Stimulated activated CD8-positive, alpha-beta memory T cell treated with anti-CD3 and anti-CD28 coated beads, Interleukin-4, amount 100 ng/mL, for 48 hours (primary cell): ENCODE measurements at places on chromosomes 6 and 20.

- no peak for DNase-seq
Observed at GRCh38 chr6:19160081-19160730, 677.0 kb upstream of the ID4 start.

GRCh38 chr6:157865249-157865648, 42.2 kb downstream of the SNX9 start:
- no peak for DNase-seq

GRCh38 chr20:17562804-17563305, 7.0 kb upstream of the DSTN start:
- DNase-seq = no peak

DNA sequence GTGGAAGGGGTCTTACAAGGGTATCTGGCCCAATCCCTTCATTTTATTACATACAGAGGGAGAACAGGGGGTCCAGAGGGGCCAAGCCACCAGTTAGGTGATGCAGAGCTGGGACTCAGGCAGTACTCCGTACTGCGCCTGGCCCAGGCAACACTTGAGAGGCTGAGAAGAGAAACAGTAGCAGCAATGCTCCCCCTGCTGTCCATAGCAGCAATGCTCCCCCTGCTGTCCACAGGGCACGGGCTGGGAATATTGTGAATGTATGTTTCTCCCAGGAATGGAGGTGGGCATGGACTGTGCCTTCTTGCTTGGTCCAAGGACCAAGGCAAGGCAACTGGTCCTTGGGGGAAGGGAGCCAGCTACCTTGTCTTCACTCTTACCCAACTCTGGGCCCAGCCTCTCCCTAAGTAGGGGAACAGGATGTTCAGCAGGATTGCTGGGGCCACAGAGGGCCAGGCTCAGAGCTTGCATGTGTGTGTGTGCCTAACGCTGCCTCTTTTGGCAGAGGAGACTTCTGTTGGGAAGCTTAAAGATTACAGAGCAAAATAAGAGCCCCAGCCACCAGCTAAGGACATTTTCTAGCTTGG, 14.8 kb upstream of the FAM83C start:
- peak; percentile 61 for DNase-seq

DNA sequence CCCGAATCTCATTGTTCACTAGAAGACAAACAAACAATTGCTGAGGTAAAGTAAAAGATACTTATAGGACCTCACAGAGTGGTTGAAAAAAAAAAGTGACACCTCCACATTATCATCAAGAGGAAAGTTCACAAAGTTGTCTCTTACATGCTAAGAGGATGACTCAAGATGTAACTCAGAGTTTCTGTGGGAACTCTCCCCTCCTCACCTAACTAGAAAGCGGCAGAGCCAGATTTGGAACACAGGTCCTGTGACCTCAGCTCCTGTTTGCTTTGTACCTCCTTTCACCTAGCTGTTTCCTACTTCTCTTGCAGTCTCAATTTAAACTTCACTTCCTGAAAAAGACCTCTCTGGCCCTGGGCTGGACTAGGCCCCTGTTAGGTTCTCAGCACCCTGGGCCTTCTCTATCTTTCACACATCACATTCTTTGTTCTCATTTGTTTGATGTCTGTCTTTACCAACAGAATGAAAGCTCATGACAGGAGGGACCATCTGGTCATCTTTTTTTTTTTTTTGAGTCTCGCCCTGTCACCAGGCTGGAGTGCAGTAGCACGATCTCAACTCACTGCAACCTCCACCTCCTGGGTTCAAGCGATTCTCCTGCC, 60.8 kb downstream of the CD24 start:
- no peak for DNase-seq

GRCh38 chr6:139251045-139251690, 40.6 kb downstream of the TXLNB start:
- DNase-seq = no peak

DNA sequence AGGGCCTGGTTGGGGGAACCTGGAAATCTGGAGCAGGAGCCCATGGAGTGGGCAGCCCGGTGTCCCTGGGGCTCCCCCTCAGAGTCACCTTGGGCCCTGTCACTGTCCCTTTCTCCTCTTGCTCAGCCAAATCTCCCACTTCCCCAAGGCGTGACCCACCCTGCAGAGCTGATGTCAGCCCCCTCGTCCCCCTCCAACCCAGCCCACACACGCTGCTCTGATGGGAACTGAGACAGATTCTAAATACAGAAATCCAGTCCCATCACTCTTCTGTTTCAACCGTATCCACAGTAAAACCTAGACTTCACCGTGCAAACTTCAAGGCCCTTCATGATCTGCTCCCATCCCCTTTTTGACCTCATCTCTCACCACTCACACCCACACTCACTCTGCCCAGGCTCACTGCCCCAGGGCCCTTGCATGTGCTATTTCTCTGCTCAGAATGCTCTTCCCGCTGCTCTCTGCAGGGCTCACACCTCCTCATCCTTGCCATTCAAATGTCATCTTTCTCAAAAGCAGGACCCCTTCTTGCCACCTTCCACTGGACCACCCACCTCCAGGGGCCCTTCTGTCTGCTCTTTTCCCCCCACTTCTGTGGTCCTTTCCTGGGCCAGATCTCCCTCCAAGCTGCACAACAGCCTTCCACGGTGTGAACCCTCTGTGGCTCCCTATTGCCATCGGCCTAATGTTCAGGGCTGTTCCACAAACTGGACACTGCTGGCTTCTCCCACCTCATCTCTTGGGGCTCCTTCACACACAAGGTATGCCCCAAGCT, 16.6 kb downstream of the TGM2 start:
- no peak for DNase-seq

DNA sequence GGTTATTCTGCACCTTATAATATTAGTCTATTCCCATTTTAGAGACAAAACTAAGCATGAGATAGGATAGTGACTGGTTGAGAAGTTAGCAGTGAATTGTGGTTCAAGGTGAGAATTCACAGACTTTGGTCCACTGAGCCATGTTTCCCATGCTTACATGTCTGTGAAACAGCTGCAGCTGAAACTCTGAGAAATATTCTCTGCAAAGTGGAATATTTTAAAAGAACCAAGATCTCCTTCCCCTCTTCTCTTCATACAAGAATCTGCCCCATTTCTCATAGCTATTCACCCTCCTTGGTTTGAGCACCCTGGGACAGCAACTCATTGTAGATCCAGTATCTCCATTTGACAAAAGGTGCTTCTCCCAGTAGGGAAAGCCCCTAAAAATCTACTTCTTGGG, 70.2 kb upstream of the TMEM170B start:
- no peak for DNase-seq

- DNase-seq = no peak
Observed at GRCh38 chr6:29451471-29452193, 5.2 kb downstream of the OR11A1 start.

GRCh38 chr20:50215926-50216325, 25.3 kb downstream of the CEBPB start:
- no peak for DNase-seq

GRCh38 chr6:158865769-158866168, 46.6 kb upstream of the EZR start:
- DNase-seq = no peak

GRCh38 chr6:27136077-27136644, 111.3 kb upstream of the PRSS16 start:
- DNase-seq = no peak

DNA sequence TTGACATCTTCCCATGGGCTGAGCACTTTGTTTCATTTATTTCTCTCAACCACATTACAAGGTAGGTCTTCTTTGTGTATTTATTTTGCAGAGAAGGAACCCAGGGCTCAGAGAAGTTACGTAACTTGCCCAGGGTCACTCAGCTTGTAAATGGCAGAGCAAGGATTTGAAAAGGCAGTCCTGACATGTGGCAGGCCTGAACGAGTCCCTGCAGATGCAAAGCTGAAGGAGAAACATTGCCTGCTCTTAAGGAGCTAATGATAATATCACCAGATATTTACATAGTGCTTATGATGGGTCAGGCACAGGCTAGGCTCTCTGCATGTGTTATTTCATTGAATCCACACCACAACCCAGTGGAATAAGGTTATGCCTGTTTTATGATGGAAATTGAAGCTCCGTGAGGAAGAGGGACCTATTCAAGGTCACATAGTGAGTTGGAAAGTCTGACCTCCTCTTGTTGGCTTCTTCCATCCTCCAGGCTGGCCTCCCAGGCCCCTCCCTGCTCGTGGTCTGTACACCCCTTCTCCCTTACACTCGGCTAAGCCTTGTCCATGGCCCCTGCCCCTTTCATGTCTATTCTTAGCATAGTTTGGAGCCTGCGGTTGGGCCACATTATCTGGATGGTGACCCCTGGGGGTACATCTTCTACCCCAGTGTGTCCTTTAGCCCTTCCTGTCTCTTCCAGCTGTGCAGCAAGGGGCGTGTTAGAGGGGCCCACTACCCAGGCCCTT, 12.5 kb downstream of the MYH7B start:
- no peak for DNase-seq

DNA sequence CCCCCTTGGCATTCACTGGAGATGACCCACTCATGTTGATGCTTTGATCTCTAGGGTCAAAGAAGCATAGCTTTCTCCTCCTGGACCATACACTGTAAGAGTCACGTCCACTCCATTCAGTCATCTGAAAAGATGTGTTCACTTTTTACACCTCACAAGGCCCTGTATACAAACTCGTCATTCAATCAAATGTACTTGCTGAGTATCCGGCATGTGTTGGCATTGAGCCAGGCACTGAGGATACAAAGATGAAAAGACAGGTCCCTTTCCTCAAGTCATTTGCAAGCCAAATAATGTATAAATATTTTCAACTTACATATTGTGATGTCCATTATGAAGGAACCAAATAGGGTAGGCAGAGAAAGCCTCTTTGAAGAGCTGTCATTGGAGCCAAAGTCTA, 32.6 kb upstream of the CSNK2A1 start:
- DNase-seq = no peak

DNA sequence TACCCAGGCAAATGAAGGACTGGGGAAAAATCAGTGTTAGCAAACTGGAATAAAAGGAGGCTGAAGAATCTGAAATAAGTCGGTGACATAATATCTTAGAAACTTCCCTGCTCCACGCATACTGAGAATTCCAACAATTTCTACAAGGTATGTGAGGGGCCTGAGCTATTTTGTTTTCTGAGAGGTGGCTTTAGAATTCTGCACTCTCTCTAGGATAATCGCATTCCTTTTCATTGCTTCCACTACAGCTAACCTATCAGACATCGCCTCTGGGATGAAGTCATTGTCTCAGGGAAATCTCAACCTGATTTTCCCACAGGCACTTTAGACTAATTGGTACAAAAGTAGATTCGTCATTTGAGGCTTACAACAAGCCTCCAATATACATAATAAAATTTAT, 740.8 kb downstream of the PHF3 start:
- DNase-seq = no peak

DNA sequence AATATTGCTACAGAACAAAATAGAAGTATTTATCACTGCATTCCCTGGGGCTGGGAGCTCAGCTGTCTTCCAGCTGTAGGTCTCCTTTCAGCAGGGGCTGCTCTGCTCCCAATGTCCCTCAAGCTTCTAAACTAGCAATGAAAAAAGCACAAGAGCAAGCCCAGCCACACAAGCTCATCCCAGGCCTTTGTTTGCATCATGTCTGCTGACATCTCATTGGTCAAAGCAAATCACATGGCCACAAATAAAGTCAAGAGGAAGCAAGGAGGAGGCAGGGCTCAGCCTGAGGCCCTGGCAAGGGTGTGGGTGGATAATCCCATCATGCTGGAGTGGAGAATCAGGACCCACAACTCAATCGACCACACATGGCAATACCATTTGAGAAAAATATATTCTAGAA, 2.2 kb upstream of the BFSP1 start:
- DNase-seq = no peak

DNA sequence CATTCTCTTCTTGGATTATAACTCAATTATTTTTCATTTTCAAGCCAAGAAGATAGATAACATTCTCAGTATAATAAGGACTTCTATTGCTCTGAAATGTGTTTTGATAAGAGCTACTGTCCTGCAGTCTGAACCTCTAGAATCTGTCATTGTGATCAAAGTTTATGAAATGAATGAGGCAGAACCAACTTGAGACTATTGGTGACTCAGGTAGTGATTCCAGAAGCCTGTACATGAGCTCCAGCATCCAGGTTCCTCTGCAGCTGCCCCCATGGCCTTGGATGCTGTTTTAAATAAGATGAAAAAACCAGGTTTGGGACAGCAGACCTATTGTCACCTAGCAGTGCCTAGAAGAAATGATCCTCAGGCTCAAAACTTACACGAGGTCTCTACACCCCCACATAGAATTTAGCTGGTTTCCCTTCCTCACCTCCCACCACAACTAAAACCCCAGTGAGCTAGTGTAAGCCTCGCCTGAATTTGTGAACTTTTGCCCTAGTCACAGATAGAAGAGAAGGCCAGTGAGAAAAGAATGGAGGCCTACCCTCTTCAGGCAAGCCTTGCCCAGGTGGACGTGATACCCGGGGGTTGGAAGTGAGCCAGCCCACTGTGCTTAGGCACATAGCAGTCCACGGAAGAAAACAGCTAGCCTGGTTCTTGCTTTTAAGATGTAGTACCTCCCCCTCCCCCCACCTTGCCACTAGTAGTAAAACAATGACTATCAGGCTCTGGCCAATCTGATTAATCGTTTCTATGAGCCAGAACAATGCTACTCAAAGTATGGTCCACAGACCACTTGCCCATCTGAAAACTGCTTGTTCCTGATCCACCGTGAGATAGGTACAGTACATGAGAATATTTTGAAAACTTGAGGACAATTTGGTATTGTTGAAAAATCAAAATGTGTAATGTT, 73.0 kb upstream of the SYNJ2 start:
- DNase-seq = no peak

DNA sequence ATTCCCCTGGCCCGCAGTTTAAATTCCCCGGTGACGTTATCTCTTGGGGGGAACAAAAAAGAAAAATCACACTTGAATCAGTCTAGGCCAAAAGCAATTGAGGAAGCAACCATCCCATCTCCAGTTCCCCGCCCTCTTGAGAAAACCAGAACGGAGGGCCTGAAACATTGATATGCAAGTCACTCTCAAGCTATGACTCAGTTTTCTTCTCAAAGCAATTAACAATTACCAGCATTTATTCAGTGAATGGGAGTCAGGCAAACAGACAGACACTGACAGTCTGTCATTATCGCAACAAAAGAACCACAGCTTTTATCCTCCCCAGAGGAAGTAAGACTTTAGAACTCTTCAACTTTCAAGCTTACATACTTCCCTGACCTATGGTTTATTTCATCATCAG, 100.9 kb downstream of the OPRM1 start:
- DNase-seq = no peak

DNA sequence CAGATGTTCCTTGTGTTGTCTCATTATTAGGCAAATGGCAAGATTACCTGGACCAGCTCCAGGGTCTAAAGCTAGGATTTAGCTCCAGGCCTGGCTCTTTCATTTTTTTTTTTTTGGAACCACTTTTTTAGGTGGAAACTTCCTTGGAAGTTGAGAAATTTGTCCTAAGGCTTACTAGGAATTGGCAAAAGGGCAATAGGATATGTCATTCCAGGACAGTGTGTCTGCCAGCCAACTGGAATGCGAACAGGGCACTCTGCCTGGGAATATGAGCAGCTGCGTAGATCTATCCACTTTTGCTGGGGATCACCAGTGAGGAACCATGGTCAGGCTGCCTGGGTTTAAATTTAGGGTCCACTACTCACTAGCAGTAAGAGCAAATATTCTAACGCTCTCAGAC, 304.0 kb downstream of the TSHZ2 start:
- DNase-seq = no peak

- no peak for DNase-seq
Observed at GRCh38 chr20:44849703-44850102, 35.8 kb upstream of the YWHAB start.

- no peak for DNase-seq
Observed at GRCh38 chr20:32508775-32509119, 76.4 kb downstream of the NOL4L start.

- no peak for DNase-seq
Observed at GRCh38 chr20:46261456-46262253, 46.6 kb downstream of the CDH22 start.
